Activated CD4-positive, alpha-beta T cell treated with anti-CD3 and anti-CD28 coated beads, Interleukin-2, amount 10 ng/mL, durations not matched to agents 7 days and 5 days (primary cell): ENCODE measurements at places on chromosomes 3 and 15. TPM values are rescaled to one million over a fixed set of nuclear protein-coding genes. Genes with fewer than 3 reads are reported as not detected.

GRCh38 chr3:7897655-7898054 is 604.0 kb upstream of the LMCD1 start:
- H3K27ac ChIP-seq: no peak overlapping the region
- no peaks in the 10 kb centered on the region for H3K36me3 ChIP-seq
- H3K4me1 ChIP-seq: no peaks in the 10 kb centered on the region
- no peak overlapping the region for H3K4me3 ChIP-seq

DNA sequence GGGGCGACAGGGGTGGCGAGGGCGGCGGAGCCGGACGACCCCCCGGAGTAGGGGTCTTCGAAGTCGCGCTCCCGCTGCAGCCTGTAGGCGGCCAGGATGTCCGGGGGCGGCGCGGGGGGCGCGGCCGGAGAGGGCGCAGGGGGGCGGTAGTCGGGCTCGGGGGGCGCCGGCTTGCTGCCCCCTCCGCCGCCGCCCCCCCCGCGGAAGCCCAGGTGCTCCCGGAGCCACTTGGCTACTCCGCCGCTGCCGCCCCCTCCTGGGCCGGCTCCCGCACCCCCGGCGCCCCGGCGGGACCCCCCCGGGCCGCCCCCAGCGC is 230 bp downstream of the SHF start:
- H3K4me1 ChIP-seq: peaks cover 12% of the 10 kb centered on the region
- H3K36me3 ChIP-seq: no peaks in the 10 kb centered on the region
- H3K27ac ChIP-seq: no peak overlapping the region
- H3K27me3 ChIP-seq: peaks cover 22% of the 10 kb centered on the region
- H3K4me3 ChIP-seq: no peak overlapping the region

GRCh38 chr3:120203016-120203415 is 82.0 kb downstream of the GPR156 start:
- no peaks in the 10 kb centered on the region for H3K4me1 ChIP-seq
- no peak overlapping the region for H3K4me3 ChIP-seq
- H3K27ac ChIP-seq: no peak overlapping the region
- no peaks in the 10 kb centered on the region for H3K36me3 ChIP-seq
- peaks cover 5% of the 10 kb centered on the region for H3K27me3 ChIP-seq

GRCh38 chr3:123948449-123948848 is 12.6 kb downstream of the CCDC14 start:
- H3K27me3 ChIP-seq: no peaks in the 10 kb centered on the region
- no peak overlapping the region for H3K4me3 ChIP-seq
- DNase-seq: no peak
- H3K4me1 ChIP-seq: no peaks in the 10 kb centered on the region

DNA sequence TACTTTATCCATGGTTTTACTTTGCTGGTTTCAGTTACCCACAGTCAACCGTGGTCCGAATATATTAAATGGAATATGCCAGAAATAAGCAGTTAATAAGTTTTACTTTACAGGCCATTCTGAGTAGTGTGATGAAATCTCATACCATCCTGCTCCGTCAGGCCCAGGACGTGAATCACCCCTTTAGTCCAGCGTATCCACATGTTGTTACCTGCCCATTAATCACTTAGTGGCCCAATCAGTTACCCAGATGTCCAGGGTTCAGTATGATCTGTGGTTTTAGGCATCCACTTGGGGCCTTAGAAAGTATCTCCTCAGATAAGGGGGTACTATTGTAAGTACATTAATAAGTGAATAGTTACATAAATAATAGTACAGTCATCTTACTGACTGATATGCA is 88.0 kb downstream of the TTBK2 start:
- H3K27ac ChIP-seq: no peak overlapping the region
- no peak for DNase-seq
- no peaks in the 10 kb centered on the region for H3K27me3 ChIP-seq
- no peaks in the 10 kb centered on the region for H3K4me1 ChIP-seq
- H3K36me3 ChIP-seq: no peaks in the 10 kb centered on the region

- DNase-seq: no peak
- H3K36me3 ChIP-seq: no peaks in the 10 kb centered on the region
- no peak overlapping the region for H3K4me3 ChIP-seq
- no peak overlapping the region for H3K27ac ChIP-seq
- H3K27me3 ChIP-seq: no peaks in the 10 kb centered on the region
These were observed 550.7 kb upstream of the DPPA4 start for GRCh38 chr3:109888026-109888425.

GRCh38 chr15:82936966-82937711 is 15.4 kb downstream of the HOMER2 start:
- no peak overlapping the region for H3K27ac ChIP-seq
- peaks cover 2% of the 10 kb centered on the region for H3K4me1 ChIP-seq
- no peaks in the 10 kb centered on the region for H3K36me3 ChIP-seq
- peaks cover 16% of the 10 kb centered on the region for H3K27me3 ChIP-seq

GOLGA6A gene
- total RNA-seq: not detected

KIF7 gene
- total RNA-seq: 0.65 TPM

RASGRF1 gene
- not detected for total RNA-seq

PPARG gene
- total RNA-seq: 0.52 TPM
